EL (cell line): ENCODE measurements at places on chromosomes 6 and 20.

GRCh38 chr6:11775791-11776409 lies 2.7 kb downstream of the ADTRP start:
- DNase-seq: no peak

- no peak for DNase-seq
These were observed 6.2 kb upstream of the GHRH start for GRCh38 chr20:37267667-37268313.

- no peak for DNase-seq
These were observed 32.6 kb upstream of the MPC1 start for GRCh38 chr6:166415306-166415705.

- DNase-seq: no peak
These were observed 1.5 kb downstream of the COL21A1 start for GRCh38 chr6:56245903-56246351.

DNA sequence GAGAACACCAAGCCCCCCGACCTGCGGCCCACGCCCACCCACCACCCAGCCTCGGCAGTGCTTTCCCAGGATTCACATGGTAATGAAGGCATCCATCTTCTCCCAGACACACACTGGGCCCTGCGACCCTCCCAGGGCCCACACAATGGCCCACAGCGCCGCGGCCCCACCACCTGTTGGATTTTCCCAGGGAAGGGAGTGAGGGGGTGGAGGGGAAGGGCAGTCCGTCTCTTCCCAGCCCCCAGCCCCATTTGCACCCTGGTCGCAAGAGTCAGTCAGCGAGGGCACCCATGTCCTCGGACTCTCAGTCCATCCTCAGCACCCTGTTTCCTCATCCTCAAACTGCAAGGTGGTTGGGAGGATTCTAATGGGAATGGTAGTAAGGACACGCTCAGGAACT lies 23.7 kb upstream of the ID1 start:
- DNase-seq: no peak

DNA sequence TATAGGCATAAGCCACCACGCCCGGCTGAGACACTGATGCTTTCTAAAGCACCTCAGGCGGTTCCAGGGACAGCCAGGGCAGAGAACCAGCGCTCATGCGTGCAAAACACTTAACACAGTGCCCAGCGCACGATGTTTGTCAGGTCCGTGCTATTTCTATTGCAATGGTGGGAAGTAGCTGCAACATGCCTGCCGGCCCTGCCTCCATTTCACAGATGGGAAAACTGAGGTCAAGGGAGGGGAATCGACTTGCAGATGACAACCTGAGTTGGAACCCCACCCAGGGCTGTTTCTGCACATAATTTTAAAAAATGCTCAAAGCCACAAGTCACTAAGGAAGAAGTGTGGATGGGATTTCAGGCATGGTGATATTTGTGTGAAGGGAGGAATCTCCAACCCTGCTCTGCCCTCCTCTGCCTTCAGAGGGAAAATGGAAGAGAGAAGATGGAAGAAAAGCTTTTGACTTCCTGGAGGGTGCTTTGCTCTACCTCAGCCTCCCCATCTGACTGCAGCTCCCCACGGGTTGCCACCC lies 39.9 kb downstream of the KIAA1755 start:
- DNase-seq: no peak

DNA sequence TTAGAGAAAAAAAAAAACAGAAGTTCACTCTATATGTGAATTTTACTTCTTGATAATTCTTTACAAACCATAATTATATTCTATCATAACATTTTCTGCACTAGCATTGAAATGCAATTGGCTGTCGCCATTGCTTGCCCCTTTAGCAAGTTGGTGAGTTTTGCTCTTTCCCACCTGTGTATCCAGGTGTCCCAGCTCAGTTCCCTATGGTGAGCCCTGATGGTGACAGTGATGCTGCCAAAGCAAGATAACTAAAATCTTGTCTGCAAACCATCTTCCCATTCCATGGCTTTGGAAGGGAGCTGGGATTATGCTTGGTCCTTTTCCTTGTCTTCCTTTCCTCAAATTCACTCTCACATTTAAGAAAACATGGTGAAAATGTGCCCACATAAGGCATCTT lies 429.6 kb downstream of the NKAIN2 start:
- no peak for DNase-seq

DNA sequence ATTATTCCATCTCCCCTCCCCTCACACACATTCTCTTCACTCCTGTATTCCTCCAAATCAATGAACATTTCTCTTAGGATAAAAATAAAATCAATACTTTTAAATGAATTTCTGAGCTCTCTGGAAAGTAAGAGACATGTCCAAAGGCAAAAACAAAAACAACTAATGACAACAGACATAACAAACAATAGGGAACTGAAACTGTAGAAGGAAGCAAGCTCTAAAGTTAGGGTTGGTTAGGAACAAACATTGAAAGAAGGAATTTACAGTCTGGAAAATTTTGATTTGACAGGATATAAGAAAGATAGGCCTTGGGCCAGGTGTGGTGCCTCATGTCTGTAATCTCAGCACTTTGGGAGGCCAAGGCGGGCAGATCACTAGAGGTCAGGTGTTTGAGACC lies 17.5 kb upstream of the MYCT1 start:
- no peak for DNase-seq

DNA sequence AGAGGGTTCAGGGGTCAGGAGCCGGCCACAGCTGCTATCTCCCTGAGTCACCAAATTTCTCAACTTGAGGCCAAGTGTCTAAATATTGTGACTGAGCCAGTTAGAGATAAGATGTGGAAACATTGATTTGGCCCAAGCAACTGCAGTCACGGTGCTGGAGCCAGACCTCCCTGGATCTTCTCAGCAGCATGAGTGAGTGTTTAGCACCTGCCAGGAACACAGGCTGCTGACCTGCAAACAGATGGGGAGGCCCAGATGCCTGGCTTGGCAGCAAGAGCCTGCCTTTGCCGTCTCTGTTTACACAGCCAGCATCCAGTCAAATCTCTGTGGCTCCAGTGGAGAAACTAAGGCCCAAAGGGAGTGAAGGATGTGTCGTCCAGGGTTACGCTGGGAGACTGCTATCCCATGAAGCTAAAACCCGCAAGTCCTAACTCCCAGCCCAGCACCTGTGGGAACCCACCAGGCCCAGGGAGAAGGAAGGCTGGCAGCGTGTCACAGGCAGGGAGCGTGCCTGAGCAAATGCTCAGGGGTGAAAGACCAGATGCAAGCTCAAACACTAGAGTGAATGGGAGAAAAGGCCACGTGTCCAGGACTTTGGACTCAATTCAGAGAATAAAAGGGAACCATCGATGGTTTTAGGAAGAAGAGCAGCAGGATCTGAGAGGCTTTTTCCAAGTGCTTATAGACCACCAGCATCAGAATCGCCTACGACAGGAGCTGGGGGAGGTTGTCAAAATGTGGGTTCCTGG lies 15.9 kb upstream of the PTGIS start:
- peak; percentile 70 for DNase-seq
